ENCODE measurements at places on chromosomes 4 and X.

DNA sequence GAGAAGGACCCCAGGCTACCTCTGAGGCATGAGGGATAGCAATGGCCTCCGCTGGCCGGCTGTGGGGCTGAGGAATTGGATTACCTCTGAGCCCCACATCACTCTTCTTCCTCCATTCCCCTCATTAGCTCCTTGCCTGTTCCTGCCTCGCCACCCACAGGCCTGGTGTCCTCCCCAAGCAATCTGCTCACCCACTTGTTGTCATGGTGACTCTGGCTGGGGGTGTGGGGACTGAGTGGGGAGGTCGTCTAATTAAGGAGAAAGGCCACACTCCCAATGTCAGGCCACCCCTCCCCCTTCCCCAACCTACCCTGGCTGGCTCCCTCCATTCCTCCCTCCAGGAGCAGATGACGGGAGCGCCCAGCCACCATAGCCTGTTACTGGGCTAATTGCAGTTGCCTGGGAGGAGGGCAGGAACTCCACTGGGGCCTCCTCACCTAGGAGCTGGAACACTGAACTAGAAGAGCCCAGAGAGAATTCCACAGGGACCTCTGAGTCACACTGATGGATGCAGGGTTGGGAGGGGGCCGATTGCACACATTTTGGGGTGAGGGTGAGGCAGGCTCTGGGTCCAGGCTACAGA is 20.7 kb downstream of the NALF2 start:
- no peak for DNase-seq

GRCh38 chr4:175560604-175561003 is 251.5 kb downstream of the GPM6A start:
- no peak for DNase-seq

GRCh38 chr4:42488114-42488513 is 90.8 kb downstream of the SHISA3 start:
- DNase-seq: no peak

DNA sequence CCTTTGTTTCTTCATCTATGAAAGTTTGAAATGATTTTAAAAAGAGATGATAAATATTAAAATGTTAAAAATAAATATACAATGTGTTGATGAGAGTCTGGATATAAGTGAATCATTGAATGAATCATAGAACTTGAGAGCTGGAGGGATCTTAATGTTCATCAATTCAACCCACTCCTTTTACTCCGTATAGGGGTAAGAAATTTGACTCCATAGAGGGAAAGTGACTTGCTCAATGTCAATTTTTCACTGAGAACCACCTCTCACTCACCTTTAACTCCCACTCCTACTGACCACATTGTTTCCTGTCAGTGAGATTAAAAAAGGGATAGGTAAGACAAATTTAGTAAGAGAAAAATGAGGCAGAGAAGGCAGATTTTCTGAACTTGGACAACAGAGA is 557.2 kb upstream of the GRIA3 start:
- DNase-seq: no peak

DNA sequence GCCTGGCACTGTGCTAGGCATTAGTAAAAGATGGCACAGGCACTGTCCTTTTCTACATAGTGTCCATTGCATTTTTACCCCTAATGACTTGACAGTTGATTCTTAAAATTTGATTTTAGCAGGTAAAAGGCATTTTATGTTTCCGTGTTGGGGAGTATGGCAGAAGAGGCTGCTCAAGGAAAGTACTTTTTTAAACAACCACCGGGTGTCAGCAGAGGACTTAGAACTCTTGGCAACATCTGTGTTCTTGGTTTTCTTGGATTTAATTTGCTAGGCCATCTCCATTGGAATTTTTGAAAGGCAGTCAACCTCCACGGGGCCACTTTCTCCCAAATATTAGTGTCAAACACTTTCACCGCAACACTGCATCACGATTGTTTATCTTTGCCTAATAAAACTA is 102.9 kb downstream of the TSPAN7 start:
- DNase-seq: peak; percentile 43

DNA sequence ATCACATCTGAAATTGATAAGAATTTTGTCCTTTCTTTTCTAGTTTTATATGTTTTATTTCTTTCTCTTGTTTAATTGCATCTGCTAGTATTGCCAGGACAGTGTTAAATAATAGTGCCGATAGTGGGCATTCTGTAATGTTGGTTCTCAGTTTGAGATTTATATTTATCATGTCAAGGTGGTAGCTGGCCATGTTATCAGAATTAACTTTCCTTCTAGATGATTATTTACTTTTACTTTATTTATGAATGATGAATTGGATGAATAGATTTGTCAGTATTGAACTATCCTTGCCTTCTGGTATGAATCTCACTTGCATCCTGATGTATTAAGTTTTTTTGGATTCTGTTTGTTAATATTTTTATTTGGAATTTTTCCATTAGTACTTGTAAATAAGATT is 42.7 kb downstream of the METAP1 start:
- DNase-seq: no peak

GRCh38 chrX:118988911-118989310 is 14.5 kb downstream of the LONRF3 start:
- no peak for DNase-seq

DNA sequence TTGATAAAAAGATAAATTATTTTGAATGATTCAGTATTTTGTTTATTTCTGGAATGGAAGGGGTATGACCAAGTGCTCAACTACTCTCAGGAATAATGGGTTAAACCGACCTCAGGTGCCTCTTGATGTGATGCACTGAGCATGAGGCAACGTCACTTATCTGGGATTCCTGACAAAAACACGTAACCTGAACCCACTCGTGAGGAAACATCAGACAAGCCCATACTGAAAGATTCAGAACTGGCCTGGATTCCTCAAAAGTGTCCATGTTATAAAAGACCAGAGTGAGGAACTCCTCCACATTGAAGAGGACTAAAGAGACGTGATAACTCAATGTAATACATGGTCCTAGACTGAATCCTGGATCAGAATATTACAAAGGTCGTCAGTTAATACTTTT is 144.0 kb downstream of the FNIP2 start:
- no peak for DNase-seq

GRCh38 chrX:21798677-21799219 is 40.7 kb upstream of the MBTPS2 start:
- DNase-seq: no peak

DNA sequence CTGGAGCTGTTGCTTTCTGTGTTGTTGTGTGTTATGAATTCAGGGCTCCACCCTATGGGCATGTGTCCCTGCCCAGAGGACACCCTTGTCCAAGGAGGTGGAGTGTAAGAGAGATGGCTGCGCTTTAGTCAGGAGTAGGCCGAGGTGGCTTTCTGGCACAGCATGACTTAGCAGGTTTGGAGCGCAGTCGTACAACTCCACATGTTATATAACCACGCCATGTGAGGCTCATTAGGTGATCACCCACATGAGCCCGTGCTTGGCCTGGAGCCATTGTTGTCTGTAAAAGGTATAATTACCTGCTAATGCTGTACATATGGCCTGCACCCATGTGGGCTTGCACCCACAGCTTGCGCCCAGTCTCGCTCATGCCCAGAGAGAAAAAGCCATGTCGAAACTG is 15.8 kb upstream of the ANAPC4 start:
- no peak for DNase-seq

- no peak for DNase-seq
These were observed 20.3 kb upstream of the DYNLT3 start for GRCh38 chrX:37867536-37868153.

DNA sequence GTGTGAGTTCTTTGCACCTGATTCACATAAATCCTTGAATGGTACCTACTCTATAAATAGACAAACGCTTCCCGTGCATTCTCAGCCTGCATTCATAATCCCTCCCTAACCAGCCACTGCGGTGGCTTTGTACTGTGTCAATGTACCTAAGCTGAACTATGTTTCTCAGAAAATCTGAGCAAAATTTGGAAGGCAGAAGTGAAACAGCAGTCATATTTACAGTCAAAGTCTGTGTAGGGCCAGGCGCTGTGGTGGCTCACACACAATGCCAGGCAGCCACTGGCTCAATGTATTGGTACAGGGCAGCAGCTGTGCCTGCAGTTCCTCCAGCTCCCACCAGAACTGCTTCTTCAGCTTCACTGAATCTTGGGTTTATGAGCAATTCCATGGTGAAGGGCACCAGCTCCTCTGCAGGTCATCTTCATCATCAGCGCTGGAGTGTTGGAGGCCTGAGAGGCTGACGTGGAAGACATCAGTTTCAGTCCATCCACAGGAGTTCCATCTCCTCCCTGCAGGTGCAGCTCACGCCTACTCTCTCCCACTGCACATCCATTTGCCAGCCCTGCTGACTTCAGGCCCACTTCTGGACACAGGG is 32.3 kb upstream of the IRF2 start:
- DNase-seq: no peak

- DNase-seq: no peak
These were observed 15.1 kb downstream of the MCF2 start for GRCh38 chrX:139692908-139693307.

GRCh38 chr4:118683513-118683912 is 1.7 kb upstream of the METTL14 start:
- no peak for DNase-seq

GRCh38 chrX:100975212-100975611 is 5.7 kb downstream of the ARL13A start:
- DNase-seq: peak; percentile 37

DNA sequence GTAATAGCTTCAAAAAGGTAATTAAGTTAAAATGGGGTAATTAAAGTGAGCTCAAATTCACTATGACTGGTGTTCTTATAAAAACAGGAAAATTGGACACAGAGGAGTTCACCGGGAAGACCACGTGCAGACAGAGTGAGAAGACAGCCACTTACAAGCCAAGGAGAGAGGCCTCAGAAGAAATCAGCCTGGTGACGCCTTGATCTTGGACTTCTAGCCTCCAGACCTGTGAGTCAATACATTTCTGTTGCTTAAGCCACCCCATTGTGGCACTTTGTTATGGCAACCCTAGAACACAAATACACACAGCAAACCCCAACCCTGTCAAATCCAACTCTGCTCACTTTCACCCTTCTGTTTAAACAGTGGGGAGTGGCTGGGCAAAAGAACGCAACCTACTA is 4.1 kb upstream of the CD38 start:
- DNase-seq: no peak

DNA sequence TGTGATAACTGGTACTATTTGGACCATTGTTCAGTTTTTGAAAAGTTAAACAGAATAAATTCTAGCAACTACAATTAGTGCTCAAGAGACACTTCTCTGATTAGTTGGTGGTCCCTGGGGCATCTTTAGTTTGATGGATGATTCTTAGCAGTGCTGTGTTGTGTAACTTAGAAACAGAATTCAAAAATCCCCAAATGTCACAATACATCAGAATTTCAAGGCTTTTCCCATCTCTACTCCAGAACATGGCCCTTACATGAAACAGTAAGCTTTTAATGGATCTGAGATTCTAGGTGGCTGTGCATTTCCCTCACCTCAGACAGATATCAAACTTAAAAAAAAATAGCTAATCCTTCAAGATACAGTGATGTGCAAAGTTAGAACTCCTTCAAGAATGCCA is 104.4 kb upstream of the CXCL13 start:
- no peak for DNase-seq
